ENCODE measurements at places on chromosomes 16 and 17. TPM values are rescaled to one million over a fixed set of nuclear protein-coding genes. Genes with fewer than 3 reads are reported as not detected.
A peak's percentile ranks its signal among the peaks of the same experiment; 100 is the strongest.

RAB11FIP4 gene
- total RNA-seq: 16.2 TPM

- no peaks in the 10 kb centered on the region for H3K27me3 ChIP-seq
- peaks cover 21% of the 10 kb centered on the region for H3K36me3 ChIP-seq
- peak within 1 kb of the TSS; percentile 96 for H3K27ac ChIP-seq
- peak within 1 kb of the TSS; percentile 97 for H3K4me3 ChIP-seq
- peak; percentile 99 for DNase-seq
These were observed at the start of gene SLC35B1 for GRCh38 chr17:49707608-49708514. TSS of gene SLC35B1 (minus strand) at chr17:49707964. CDS start at chr17:49707833, 131 bp downstream.

NMRAL1 gene
- 80.9 TPM for total RNA-seq

KRT10 gene
- total RNA-seq: 42.3 TPM

- H3K4me3 ChIP-seq: no peak within 1 kb of the TSS
- H3K27me3 ChIP-seq: peaks cover 7% of the 10 kb centered on the region
- H3K4me1 ChIP-seq: no peaks in the 10 kb centered on the region
- H3K27ac ChIP-seq: no peak within 1 kb of the TSS
These were observed at the start of gene C16orf89 for GRCh38 chr16:5065813-5066212. TSS of gene C16orf89 (minus strand) at chr16:5065956. CDS start at chr16:5065908, 48 bp downstream.

DNA sequence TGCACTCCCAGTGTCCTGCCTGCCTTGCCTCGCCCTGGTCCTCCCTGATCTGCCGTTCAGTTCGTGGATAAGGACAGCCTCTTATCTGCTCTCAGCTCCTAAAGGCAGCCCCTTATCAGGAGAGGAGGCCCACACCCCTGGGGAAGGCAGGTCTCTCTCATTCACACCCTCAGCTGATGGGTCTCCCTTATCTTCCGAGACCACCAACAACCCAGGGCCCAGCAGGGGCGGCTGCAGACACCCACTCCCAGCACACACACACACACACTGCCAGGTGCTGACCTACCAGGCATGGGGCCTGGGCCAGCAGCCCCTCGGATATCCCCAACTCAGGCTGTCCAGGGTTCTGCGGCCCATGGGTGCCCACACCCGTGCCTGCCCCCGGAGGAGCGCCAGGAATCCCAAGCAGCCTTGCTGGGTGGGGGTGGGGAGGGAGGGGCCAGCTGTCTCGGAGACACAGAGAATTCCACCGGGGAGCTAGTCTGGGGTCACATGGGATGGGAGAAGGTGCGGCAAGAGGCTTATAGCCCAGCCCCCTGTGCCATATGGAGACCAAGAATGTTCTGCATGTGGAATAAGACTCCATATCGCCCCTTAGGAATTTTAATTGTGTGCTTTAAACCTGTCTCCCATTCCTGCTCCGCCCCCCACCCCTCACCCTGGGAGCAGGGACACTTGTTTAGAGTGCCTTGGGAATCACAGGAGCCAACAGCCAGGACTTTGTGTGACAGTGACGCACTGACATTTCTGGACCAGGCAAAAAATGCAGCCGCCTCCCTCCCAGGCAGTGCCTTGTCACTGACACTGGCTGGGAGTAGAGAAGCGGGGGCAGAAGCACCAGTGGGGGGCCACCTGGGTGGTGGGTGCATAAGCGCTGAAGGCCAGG, 41.9 kb upstream of the EMP2 start:
- no peak overlapping the region for H3K4me3 ChIP-seq
- H3K27ac ChIP-seq: no peak overlapping the region
- no peaks in the 10 kb centered on the region for H3K4me1 ChIP-seq
- DNase-seq: no peak
- H3K27me3 ChIP-seq: peaks cover 33% of the 10 kb centered on the region

RASD1 gene
- 4.2 TPM for total RNA-seq

DNA sequence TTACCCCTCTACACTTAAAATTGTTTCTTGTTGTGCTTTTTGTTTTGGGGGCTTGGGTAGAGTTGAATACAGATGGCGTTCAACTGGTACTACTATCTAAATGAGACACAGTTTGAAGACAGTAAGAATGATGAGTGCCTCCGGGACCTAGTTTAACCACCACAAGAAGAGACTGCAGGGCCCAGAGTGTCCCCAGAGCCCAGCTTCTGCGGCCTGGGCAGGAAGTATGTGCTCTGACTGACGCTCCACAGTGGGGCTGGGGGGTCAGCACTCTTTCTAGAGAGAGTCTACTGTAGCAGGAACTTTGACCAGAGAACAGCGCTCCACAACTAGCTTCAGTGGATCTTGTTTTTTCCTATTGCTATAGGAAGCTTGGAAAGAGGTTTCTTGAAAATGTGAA, 174.0 kb downstream of the VPS53 start:
- H3K27ac ChIP-seq: peak overlapping the region; percentile 56
- H3K4me1 ChIP-seq: peaks cover 5% of the 10 kb centered on the region
- H3K4me3 ChIP-seq: no peak overlapping the region
- DNase-seq: no peak
- peaks cover 9% of the 10 kb centered on the region for H3K36me3 ChIP-seq

DNA sequence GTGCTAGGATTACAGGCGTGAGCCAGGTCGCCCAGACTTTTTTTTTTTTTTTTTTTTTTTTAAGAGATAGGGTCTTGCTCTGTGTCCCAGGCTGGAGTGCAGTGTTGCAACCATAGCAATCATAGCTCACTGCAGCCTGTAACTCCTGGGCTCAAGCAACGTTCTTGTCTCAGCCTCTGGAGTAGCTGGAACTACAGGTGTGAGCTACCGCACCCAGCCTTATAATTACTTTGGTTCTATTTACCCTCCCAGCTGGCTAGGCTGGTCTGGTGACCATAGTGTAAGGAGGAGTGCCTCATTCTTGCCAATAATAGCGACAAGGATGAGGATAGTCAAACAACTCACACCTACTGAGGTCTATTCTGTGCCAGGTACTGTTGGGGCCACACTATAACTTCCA, 39.6 kb upstream of the USP7 start:
- no peaks in the 10 kb centered on the region for H3K36me3 ChIP-seq
- H3K4me3 ChIP-seq: no peak overlapping the region
- H3K27ac ChIP-seq: no peak overlapping the region
- H3K27me3 ChIP-seq: peaks cover 5% of the 10 kb centered on the region
- no peak for DNase-seq

DNA sequence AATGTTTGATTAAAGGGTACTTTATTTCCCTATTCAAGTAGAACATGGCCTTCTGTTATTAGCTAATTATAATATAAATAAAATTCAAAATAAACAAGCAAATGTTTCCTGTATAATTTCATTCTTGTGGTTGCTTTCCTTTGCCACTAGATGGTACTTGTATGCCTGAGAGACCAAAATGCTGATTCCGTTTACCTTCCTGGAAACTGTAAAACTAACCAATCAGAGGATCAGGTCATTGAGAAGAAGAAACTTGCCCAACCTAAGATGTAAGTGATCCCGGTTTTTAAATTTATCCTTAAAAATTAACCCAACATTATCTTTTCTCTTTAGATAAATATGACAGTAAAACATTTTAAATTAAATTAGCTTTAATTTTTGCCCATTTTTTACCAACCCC, 8.1 kb upstream of the ABCA5 start:
- no peak for DNase-seq
- H3K4me1 ChIP-seq: no peaks in the 10 kb centered on the region
- H3K27ac ChIP-seq: no peak overlapping the region
- H3K4me3 ChIP-seq: peak overlapping the region; percentile 46

- peak; percentile 74 for DNase-seq
- no peak within 1 kb of the TSS for H3K27ac ChIP-seq
- H3K36me3 ChIP-seq: no peaks in the 10 kb centered on the region
These were observed at the start of gene ABR for GRCh38 chr17:1179818-1180742. TSS of gene ABR (minus strand) at chr17:1179981. CDS start at chr17:1179727, 254 bp downstream.

GRCh38 chr17:56099649-56100048, 53.6 kb upstream of the ANKFN1 start:
- no peaks in the 10 kb centered on the region for H3K36me3 ChIP-seq
- H3K4me3 ChIP-seq: no peak overlapping the region
- DNase-seq: no peak

KRTAP2-1 gene
- not detected for total RNA-seq

- H3K27me3 ChIP-seq: no peaks in the 10 kb centered on the region
- H3K4me1 ChIP-seq: peaks cover 34% of the 10 kb centered on the region
- no peak overlapping the region for H3K4me3 ChIP-seq
- peak overlapping the region; percentile 78 for H3K27ac ChIP-seq
- no peaks in the 10 kb centered on the region for H3K36me3 ChIP-seq
These were observed 12.9 kb downstream of the CMIP start for GRCh38 chr16:81457326-81458133.

CLEC19A gene
- not detected for total RNA-seq

GRCh38 chr17:79565606-79566250, 45.1 kb downstream of the RBFOX3 start:
- no peaks in the 10 kb centered on the region for H3K36me3 ChIP-seq
- peaks cover 4% of the 10 kb centered on the region for H3K4me1 ChIP-seq
- no peak overlapping the region for H3K27ac ChIP-seq
- H3K27me3 ChIP-seq: no peaks in the 10 kb centered on the region
- DNase-seq: no peak

- peaks cover 5% of the 10 kb centered on the region for H3K4me1 ChIP-seq
- H3K27me3 ChIP-seq: no peaks in the 10 kb centered on the region
- no peak overlapping the region for H3K27ac ChIP-seq
- DNase-seq: no peak
These were observed 20.8 kb downstream of the GINS2 start for GRCh38 chr16:85667841-85668413.

BLTP2 gene
- total RNA-seq: 184 TPM

DNA sequence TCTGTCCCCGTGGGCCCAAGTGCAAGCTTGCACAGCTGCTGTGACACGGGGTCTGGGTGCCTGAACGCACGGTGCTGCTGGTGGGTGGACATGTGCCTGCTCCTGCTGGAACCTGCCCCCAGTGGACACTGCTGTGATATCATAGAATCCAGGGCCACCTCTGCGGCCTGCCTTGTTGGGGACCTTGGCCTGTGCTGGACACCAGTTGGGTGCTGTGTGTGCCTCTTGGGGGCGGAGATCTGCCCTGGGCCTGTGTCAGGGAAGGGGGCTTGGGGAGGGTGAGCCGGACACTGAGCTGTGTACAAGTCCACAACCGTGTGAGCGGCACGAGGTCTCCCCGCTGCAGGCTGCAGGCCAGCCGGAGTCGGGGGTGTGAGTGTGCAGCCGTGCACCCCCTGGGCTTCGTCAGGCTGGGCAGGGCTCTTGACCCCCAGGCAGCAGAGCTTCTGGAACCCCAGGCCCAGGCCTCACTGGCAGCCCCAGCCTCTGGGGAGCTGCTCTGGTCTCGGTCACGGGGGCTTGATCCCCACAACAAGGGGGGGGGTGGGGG, 33.3 kb downstream of the GSE1 start:
- H3K27ac ChIP-seq: no peak overlapping the region
- H3K36me3 ChIP-seq: no peaks in the 10 kb centered on the region
- H3K27me3 ChIP-seq: no peaks in the 10 kb centered on the region
- no peak overlapping the region for H3K4me3 ChIP-seq
- peaks cover 26% of the 10 kb centered on the region for H3K4me1 ChIP-seq
- no peak for DNase-seq

DNA sequence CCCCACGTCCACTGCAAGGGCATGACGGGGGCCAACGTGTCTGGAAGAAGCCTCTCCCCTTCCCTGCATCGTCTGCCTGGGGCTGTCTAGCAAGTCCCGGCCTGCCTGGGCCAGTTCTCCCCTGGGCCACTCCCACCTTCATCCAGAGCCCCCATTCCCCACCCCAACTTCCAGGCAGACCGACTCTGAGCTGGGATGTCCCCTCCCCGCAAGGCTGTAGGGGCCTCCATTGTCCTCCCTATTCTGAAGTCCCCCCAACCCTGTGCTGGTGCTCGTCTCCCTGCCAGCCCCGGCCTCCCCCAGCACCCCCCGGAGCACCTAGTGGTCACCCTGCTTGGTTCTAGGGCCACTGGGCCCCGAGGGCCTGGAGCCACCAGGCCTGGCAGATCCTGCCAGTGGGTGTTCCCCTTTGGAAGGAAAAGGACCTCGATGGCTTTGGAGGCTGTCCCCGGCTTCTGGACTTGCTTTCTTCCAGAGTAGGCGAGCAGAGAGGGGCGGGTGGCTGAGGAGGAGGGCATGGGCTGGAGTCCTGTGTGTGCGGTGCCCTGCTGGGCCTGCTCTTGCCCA, 4.8 kb downstream of the GLIS2 start:
- H3K4me1 ChIP-seq: no peaks in the 10 kb centered on the region
- H3K36me3 ChIP-seq: no peaks in the 10 kb centered on the region
- no peak overlapping the region for H3K27ac ChIP-seq
- no peak for DNase-seq
- no peak overlapping the region for H3K4me3 ChIP-seq

DNA sequence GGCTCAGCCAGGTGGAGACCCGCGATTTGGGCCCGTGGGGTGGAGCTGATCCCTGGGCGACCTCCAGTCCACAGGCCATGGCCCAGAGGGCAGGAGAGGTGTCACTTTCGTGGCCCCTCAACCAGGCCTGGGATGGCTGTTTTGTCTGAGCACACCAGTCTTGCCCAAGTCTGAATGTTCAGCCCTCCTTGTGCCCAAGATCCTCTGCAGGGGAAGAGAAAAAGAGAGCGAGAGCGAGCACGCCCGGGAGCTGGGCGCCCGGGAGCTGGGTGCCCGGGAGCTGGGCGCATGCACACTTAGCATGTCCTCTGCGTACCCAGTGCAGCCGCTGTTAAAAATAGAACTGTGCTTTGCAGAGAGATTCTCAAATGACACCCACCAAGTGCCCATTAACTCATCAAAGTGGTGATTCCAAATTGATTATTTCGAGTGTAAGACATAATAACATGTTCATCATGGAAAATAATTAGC, 403.3 kb upstream of the TNRC6C start:
- DNase-seq: no peak
- H3K4me1 ChIP-seq: no peaks in the 10 kb centered on the region
- H3K4me3 ChIP-seq: no peak overlapping the region
- no peaks in the 10 kb centered on the region for H3K36me3 ChIP-seq
- no peak overlapping the region for H3K27ac ChIP-seq

AOC3 gene
- total RNA-seq: 2.7 TPM

DNA sequence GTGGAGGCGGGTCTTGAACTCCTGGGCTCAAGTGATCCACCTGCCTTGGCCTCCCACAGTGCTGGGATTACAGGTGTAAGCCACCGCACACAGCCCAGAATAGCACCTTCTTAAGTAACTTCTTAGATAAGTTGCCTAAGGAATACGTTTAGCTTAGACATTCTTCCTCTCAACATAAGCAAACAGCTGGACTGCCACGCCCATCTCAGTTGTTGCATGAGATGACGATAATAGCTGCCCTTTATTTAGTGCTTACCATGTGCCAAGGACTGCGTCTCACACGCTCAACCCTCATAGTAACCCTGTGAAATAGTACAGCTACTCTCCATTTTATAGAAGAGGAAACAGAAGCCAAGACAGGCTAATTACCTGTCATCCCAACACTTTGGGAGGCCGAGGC, 11.8 kb downstream of the HASPIN start:
- DNase-seq: no peak
- H3K4me1 ChIP-seq: peaks cover 47% of the 10 kb centered on the region
- H3K27ac ChIP-seq: no peak overlapping the region
- H3K27me3 ChIP-seq: no peaks in the 10 kb centered on the region
- H3K4me3 ChIP-seq: no peak overlapping the region
- H3K36me3 ChIP-seq: no peaks in the 10 kb centered on the region

DNA sequence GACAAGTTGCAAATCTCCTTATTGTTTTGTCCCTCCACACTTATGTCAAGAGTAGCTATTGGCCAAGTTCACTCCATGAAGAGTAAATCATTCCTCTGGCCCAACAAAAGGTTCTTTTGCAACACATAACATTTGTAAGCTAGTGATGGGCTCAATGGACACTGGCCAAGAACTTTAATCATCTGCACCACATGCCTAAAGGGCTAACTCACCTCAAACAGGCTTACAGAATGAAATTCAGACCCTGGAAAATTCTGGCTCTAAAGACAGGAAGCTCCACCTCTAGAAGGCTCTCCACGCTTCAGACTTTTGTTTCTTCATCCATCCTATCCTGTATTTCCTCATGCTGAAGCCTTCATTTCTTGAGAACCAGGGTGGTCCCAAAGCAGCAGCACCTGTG, 10.9 kb upstream of the ANKFN1 start:
- no peaks in the 10 kb centered on the region for H3K27me3 ChIP-seq
- no peak overlapping the region for H3K4me3 ChIP-seq
- no peak overlapping the region for H3K27ac ChIP-seq
- DNase-seq: no peak
- no peaks in the 10 kb centered on the region for H3K36me3 ChIP-seq

Data from natural killer cell treated with Interleukin-12 subunit alpha and Interleukin-12 subunit beta and Interleukin-15 and Interleukin-18, amount 100 ng/mL, for 72 hours (primary cell).